ENCODE measurements at places on chromosomes 2 and 18.

- peak; percentile 37 for DNase-seq
Observed at GRCh38 chr2:240021488-240022104, 3.5 kb downstream of the NDUFA10 start.

DNA sequence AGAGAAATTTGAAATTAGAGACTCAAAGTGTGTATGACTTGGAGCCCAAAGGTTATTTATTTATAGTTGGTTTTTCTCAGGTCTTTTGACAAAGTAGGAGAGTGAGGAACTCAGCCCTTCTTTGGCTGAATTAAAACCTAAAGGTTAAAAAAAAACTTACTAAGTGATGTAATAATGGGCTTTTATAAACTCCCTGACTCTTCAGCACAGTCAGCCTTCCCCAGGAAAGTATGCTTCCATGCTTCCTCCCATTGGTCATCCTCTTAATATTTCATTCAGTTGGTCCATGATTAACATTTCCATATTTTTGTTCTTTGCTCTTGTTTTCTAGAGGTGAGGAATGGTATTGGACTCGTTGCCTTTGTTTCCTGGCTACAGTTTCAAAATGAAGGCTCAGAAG lies 7.2 kb downstream of the ARPC2 start:
- DNase-seq, result no peak

GRCh38 chr18:53115876-53116585 lies 776.0 kb downstream of the DCC start:
- no peak for DNase-seq

DNA sequence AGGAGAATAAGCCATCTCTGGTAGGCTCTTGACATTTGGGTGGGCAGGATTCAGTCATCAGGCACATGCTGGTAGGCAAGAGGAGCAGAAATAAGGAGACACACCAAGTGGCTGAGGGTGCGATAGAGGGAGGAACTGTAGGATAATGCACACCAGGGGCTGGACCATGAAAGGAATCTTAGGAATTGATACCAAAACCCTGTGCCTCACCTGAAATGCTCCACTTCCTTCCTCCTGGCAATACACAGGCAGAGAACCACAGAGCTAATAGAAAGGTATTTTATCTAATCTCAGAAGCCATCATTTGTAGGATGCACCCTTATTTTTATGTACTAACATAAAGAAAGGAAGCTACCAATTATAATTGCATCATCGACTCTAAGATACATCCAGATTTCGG lies 4.4 kb upstream of the CYP1B1 start:
- no peak for DNase-seq

DNA sequence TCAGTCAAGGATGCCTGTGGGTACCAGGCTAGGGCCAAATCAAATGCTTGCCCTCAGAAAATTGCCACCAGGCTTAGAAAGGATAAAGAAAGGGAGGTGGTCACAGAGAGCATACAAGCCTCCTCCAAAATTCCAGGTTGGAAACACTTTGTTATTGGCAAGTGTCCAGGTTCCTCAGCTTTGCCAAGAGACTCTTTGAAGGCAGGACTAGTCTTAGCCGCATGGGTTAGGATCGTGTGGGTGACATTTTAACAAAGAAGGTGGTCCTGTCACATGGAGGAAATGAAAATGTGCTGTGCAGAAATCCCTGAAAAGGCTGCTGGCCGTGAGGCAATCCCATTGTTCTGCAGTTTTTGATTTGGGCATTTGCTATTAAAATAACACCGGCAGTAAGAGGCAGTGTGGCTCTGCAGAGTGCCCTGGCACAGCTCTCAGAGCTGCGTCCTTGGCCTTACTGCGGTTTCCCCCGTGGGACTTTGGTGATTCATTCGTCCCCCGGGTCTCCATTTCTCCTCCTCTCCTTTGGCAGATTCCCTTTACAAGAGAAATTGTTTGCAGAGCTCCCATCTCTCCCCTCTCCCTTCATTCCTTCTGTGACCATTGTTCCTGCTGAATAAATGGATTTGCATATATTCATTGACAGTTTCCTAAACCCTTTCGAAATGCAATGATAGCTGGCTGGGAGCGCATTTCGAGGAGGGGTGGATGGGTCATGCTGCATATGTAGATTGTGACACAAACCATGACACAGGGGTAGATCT lies 187.3 kb downstream of the VAPA start:
- no peak for DNase-seq

GRCh38 chr2:67772216-67773170 lies 290.3 kb downstream of the C1D start:
- DNase-seq, result no peak

DNA sequence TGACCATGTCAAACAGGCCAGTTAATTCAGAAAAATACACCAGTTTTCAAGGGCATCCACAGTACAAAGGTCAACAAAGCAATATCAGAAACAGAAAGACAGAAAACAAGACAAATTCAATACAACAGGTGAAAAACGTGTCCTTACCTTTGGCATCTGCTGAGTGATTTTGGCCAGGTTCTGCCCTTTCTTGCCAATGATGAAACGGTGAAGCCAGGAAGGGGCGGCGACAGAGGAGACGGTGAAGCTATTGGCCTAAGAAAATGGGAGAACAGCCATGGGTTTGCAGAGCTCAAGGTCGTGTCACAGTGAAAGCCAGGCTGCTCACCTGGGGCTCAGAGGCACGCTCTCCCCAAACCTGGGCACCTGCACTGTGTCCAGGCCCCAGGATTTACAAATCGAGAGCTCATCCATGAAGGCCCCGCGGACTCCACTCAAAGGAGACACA lies 60.5 kb downstream of the HDLBP start:
- no peak for DNase-seq

GRCh38 chr2:112077814-112078213 lies 22.7 kb downstream of the TMEM87B start:
- no peak for DNase-seq

DNA sequence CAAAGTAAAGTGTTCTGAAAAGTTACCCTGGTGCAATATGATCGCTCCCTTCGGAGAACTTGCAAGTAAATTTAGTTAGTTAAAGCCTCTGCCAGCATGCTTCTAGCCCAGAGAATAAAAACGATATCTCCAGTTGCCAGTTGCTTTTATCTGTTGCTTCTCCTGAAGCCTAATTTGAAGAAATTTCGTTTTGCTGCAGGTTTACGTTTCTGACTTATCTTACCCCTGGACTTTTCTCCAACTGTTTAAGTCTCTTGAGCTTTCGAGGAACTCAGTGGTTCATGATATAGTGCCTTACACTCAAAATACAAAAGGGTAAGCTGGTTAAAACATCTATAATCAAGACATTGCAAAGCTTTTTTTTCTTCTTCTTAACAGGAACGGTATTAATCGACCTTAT lies 131.1 kb downstream of the FAM161A start:
- DNase-seq, result no peak

- no peak for DNase-seq
Observed at GRCh38 chr2:126975671-126976655, 77.3 kb downstream of the TEX51 start.

DNA sequence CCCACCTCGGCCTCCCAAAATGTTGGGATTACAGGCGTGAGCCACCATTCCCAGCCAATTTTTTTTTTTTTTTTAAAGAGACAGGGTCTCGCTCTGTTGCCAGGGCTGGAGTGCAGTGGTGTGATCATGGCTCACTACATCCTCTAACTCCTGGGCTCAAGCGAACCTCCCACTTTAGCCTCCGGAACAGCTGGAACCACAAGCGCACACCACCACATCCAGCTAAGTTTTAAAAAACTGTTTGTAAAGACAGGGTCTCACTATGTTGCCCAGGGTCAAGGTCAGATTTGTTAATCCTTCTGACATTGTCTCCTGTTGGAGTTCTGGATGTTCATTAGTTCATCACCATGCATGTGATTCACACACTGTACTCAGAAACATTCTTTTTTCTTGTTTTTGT lies 149.9 kb downstream of the TGIF1 start:
- DNase-seq, result no peak

- no peak for DNase-seq
Observed at GRCh38 chr2:206540757-206541156, 97.4 kb downstream of the ADAM23 start.

GRCh38 chr2:134271758-134272157 lies 17.9 kb downstream of the MGAT5 start:
- peak; percentile 18 for DNase-seq

DNA sequence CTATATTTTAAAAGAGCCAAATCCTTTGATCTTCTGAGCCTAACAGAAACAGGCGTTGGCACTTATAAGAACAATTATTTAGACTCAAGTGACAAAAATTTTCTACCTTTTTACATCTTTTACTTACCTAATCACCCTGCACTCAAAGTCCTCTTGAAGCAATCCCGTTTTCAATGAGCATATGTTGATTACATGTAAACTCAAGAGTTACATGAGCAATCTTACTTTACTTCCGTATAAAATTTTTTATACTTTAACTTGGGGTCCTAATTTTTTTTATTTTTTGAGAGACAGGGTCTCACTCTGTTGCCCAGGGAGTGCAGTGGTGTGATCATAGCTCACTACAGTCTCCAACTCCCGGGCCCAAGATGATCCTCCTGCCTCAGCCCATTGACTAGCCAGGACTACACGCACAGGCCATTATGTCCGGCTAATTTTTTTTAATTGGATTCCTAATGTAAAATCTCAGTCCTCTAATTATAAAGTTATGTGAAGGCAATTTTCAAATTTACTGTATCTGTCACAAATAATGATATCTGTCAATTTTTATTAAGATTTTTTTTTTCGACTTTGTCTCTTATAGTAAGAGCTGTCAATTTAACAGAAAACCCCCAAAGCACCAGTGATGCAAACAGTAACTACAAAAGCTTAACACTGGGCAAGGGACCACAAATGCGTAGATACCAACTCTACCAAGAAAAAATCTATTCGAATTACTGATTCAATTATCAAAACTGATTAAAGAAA lies 19.1 kb upstream of the STPG4 start:
- DNase-seq, result no peak

DNA sequence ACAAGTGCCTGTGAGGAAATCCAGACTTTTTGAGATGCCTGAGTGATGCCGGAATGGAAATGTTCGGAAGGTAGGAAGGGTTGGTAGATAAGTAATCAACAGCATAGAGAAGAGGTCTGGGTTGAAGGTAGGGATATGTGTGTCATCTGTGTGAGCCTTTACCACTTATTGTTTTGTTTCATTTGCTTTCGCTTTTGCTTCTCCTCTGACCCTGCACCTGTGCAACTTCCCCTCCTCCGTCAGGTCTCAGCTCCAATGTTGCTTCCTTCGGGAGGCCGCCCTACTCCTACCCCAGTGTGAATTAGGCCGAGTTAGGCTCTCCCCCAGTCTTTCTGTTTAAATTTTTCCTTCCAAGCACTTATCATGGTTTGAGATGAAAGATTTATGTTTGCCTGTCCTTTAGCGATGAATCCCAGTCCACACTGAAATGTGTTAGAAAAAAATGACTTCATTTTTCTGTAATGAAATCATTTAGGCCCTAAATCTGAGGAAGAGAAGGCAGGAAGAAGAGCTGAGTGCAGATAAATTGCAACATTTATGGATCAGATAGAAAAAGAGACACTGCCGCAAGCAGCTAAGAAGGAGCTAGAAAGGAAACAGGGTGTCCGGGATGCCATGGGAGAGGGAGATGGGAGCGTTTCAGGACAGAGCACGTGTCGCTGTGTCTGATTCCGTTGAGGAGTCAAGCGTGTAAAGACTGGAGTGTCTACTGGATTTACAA lies 139.6 kb upstream of the PELI1 start:
- DNase-seq, result no peak

DNA sequence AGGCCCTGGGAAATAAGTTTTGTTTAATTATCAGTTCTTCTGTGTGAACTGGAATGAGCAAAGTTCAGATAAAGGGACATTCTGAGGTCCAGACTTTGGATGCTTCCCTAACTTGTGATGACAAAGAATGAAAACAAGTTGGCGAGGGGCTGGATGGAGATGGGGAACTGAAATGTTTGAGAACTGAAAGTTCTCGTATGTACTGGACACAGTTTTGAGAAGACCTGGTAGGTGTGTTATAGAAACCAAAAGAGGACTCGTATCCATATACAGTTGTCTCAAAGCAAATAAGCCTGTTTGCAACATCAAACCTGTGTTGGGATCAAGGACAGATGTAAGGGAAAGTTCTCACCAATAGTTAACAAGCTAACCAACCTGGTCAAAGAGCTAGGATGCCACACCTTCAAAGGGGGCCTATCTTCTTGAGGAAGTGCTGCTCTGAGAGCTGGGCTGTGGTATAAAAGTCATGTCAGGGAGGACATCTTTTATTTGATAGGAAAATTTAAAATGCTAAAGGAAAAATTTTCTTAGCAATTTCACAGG lies at the start of gene UPP2:
Gene UPP2, plus strand, starts transcription at position 493 of the 543 bp plus-strand sequence. CDS start 188 bp downstream, outside the sequence.
- DNase-seq, result no peak

DNA sequence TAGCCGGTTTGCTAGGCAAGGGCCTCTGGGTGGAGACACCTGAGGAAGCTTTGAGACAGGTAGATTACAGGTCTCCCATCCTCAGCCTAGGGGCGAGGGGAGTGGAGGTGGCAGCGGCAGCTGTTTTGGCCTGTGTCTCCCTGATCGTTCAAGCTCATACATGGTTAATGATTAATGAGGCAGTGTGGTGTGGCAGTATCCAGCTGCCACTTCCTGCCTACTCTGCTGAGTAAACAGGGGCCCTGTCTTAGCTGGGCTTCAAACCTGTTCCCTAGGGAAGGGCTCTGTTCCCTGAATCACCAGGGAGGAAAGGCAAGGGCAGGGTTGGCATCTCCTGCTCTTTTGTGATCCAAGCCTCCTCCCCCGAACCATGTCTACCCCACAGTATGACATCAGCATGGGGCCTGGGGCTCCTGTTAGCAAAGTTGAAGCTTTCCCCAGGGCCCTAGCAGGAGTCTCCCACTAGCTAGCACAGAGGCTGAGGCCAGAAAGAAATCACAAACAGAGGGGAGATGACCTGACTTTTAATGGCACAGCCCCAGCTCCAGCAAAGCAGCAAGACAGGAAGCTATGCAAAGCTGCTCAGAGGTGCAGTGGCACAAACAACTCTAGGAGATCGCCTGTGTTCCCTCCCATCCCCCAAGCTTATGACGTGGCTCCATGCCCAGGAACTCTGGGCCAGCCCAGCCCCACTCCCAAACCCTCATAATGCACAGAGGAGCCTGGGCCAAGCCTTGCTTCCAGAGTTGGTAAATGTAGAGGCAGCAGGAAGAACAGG lies 3.7 kb upstream of the TUBA4B start:
- no peak for DNase-seq

DNA sequence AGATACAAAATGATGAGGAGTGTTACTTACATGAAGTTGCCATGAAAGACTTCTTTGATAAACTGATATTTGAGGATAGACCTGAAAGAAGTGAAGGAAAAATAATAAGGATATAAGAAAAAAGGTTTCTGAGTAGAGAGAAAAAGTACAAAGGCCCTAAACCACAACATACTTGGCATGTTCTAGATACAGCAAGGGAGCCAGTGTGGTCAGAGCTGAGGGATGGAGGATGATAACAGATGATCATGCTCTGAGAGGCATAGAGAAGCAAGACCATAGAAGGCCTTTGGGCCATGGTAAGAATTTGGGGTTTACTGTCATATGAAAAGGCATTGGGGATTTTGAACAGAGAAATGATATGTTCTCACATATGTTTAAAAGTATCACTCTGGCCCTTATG lies 424.1 kb upstream of the CHST9 start:
- no peak for DNase-seq

Measured in NCI-H146 (cell line).